ENCODE measurements at places on chromosomes 11 and 22.
A peak's percentile ranks its signal among the peaks of the same experiment; 100 is the strongest.

DNA sequence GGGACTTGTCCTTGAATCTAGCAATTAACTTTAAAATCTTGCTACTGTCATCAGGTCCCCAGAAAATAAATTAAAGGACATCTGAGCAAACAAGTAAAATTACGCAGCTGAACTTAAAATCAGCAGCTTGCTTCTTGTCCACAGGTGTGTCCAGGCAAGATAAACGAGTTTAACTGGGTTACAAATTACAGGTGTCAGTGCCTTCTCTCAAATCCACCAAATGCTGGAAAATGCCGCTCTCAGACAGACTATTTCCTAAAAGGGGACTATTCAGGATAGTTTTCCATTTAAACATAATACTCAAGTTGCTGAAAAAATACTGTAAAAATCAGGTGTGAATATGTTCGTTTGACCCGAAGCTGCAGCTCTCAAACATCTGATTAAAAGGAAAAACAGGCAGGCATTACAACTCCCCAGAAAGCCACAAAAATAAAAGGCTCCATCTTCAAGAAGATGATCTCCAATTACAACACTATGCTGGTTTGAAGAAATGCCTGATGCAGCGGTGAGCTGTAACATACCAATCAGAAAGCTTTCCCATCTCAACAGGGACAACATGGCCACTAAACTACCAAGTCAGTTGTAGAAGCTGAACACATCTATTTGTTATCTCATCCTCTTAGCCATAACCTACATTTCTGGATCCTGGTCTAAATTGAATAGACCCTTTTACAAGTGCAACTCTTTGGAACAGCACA is 82.1 kb downstream of the CADM1 start:
- no peak for DNase-seq

DNA sequence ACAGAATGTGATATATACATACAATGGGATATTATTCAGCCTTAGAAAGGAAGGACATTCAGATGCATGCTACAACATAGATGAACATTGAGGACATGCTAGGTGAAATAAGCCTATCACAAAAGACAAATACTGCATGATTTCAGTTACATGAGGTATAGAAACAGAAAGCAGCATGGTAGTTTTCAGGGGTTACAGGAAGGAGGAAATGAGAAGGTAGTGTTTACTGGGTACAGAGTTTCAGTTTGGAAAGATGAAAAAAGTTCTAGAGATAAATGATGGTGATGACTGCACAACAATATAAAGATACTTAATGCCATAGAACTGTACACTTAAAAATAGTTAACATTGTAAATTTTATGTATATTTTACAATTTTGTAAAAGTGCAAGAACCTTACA is 266.7 kb upstream of the C11orf87 start:
- DNase-seq, result no peak

- DNase-seq, result no peak
Measured at GRCh38 chr11:95716266-95716665, 73.3 kb downstream of the FAM76B start.

DNA sequence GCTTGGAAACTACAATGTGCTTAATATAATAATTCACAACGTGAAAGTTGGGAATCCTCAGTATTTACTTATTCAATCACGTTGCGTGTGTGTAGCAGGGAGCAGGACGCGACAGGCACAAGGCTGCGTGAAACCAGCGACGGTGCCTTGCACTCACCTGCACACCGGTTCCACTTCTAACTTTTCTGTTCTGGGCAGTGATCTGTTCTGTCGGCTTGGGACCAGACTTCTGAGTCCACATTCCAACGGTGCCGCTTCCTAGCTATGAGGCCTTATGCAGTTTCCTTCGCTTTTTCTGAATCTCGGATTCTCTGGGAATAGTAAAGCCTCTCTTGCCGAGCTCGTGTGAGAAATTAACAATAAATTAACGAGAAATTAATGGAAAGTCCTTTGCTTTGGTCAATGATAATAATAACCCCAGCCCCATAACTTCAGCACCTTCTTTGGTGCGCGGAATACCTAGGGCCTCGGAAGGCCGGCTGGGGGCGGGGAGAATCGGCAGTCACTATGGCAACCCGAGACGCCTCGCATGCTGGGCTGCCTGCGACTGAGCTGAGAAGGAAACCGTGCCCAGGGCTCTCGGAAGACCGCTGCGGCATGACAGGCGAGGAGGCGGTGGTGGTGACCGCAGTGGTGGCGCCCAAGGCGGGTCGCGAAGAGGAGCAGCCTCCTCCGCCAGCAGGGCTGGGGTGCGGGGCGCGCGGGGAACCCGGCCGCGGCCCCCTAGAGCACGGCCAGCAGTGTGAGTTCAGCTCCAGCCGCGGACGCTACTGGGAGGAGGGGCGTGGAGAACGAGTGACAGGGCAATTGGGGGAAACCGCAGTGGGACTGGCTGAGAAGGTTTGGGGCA is at the start of gene C11orf97:
Gene C11orf97, plus strand, starts transcription at position 530 of the 850 bp plus-strand sequence. Its CDS starts 68 bp downstream, at position 598.
- DNase-seq, result peak; percentile 63

GRCh38 chr11:2763984-2764383 is 64.2 kb upstream of the KCNQ1OT1 start:
- DNase-seq, result no peak

- DNase-seq, result no peak
Measured at GRCh38 chr11:78066471-78066870, 2.8 kb downstream of the THRSP start.

- no peak for DNase-seq
Measured at GRCh38 chr11:13427440-13427839, 35.6 kb downstream of the BTBD10 start.

DNA sequence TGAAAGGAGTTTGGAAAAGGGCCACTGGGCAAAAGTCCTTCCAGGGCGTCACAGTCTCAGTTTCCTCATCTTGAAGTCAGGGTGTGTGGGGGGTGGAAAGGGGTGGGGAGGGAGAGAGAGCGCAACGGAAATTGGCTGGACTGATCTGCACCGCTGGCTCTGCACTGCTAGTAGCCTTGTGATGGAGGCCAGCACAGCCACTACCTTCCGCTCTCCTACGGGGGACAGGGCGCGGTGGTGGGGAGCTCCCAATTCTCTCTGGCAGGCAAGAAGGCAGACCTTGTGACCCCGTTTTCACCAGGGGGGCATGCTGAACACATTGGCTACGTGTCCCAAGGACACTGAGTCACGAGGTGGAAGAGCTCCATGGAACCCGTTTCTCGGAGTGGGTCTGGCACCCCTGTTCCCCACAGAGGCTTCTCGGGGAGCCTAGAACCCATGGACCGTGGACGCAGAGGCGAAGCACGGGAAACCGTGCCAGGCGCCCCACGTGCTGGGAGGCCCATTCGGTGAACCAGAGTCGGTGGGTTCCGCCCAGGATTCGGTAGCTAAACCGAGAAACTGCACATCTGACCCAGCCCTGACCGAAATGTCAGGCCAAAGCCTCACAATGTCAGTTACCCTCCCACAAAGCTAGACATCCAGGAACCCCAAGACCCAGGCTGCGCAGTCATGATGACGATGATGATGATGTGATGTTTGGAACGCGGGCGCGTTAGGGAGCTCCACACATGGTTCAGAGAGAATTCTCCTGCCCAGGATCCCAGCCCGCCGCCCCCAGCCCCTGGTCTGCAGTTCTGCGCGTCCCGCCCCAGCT is 28.3 kb upstream of the WNT11 start:
- peak; percentile 77 for DNase-seq

DNA sequence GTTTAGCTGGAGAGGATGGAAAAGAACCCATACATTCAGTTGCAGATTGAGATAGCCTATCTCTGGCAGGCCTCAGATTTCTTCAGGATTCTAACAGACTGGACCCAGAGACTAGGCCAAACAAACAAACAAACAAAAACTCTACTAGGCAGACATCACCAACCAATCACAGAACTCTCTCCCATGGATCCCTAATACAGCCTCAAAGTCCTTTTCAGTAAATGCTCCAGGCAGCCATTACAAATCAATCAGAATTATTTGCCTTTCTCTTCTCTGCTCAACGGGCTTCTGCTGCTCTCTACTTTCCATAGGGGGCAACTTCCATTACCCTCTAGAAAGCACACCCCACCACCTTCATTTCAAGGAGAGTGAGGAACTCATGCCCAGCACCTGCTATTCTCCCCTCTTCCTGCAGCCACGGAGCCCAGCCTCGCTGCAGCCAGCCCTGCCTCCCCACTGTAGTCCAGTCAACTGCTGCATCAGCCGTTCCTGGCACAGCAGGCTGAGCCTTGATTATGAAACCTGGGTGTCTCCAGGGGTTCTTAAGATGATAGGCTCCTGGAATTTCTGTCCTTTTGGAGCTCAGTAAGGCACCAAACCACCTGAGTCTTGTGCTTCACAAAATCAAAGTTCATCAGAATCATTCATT is 19.0 kb upstream of the SMIM35 start:
- DNase-seq, result no peak

DNA sequence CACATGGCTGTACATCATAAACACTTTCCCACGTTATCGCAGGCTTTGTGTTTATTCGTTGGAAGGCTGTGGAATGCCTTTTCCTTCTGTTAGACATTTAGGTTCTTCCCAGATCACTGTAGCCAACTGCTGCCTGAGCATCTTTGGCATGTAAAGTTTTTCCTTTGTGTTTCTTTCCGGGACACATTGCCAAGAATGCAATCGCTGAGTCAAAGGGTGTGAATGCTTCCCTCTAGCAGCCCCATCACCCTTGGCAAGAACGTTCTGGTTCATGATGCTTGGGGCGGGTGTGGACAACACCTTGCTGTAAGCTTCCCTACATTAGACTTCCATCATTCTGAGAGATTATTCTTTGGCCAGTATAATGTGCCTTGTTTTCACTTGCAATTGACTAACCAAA is 136.2 kb downstream of the OSBP2 start:
- peak; percentile 94 for DNase-seq

DNA sequence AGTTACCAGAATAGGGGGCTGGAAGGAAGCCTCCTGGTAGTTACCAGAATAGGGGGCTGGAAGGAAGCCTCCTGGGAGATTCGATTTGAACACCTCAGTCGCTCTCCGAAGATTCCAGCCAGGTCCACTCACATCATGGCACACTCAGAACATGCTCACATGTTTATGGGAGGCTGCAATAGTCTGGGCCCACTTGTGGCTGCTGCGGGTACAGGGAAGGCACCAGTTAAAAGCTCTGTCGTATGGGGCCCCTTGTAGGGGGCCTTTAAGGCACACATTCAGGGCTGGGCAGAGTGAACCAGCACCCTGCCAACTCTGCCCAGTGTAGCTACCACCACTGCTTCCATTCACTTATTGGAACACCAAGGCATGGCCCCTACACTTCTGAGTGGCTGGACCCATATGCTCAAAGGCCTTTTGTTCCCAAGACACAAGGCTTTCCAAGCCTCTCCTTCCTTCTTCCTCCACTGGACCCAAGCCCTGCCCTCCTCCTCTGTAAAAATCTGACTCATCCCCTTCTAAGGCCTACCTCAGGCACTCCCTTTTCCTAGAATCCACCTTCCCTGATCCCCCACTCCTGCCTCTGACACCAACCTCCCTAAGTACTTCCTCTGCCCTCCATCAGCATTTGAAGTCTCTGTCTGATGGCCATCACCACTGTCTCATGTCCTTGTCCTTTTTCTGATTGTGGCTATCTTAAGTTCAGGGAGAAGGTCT is 28.0 kb downstream of the USP35 start:
- DNase-seq, result no peak

Data from ELR (cell line).